ENCODE measurements at places on chromosomes 16 and 17.

DNA sequence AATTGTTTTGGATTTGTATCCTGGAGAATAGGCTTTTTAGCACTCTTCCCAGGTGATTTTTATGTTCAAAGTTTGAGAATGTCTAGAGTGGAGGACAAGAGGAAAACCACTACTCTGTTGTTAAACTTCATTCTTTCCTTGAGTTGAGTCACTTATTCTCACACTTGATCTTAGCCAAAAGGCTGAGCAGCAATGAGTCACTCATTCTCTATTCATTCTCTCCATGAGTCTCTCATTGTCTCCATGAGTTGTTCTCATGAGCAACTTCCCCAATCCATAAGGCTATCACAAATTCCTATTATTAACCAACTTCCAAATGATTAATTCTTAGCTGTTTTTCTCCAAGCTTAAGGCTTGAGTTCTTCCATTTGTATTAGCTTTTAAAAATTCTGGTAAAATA lies 1393.3 kb downstream of the CDH8 start:
- DNase-seq = no peak

DNA sequence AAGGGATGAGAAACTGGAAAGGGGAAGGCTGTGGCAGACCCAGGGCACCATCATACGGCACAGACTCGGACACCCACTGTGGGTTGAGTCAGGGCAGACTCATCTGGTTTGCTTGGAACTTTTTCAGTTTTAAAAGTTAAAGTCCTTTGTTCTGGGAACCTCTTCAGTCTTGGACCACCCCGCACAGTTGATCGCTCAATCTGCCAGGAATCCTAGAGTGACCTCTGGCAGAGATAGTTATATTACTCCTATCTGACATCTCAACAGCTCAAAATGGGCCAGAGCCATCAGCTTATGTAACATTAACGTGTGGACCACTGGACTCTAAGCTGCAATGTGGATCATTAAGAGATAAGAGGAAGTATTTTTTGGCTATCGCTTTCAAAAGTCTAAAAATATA lies 164.3 kb downstream of the ABCA8 start:
- DNase-seq = no peak

- no peak for DNase-seq
Observed at GRCh38 chr16:87338155-87338765, 21.1 kb upstream of the C16orf95 start.

GRCh38 chr17:59565171-59565958 lies at the start of gene DHX40:
DHX40 (plus strand) TSS chr17:59565610; CDS start chr17:59565672, 62 bp downstream.
- peak; percentile 96 for DNase-seq

DNA sequence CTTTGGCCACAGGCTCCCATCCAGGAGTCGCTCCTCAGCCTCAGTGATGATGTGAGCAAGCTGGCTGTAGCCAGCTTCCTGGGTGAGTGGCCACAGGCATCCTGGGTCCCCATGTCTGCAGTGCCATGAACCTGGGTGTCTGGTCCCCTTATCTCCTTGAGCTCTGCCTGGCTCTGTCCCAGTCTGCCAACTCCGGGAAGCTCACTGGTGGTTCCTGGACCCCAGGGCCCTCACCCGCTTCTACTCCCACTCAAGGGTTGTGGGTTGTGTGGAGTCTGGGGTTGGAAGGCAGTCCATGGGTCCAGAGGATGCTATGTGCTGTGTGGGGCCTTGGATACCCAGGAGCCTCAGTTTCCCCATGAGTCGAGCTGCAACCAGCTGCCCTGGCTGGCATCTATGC lies 11.7 kb upstream of the SMIM5 start:
- DNase-seq = no peak

DNA sequence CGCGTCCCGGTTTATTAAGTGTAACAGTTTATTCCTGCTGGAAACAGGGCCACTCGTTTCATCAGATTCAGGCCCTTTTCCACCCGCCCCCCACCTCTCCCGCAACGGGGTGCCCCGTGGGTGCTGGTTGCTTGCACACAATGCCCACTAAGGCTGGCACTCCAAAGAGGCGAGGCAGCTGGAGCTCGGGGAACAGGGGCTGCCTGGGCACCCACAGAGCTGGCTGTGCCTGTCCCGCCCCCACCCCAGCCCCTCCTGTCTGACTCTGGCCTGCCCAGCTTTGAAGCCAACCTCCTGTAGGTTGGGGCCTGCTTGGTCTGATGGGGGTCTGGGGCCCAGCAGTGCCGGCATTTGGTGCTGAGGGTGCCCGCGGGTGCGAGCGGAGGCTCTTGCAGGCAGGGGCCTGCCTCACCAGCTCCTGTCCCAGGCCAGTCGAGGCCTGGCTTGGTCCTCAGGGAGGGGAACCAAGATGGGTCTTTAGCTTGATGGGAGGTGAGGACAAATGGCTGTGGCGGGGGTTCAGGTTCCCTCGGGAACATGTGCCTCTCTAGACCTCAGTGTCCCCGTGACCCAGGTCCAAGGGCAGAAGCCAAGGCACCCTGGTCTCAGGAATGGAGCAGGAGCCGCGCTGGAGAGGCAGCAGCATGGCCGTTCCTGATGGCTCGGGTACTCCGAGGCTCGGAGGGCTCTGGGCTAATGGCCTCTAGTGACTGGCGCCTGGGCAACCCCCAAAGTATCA lies 20.1 kb downstream of the MYBBP1A start:
- DNase-seq = no peak

DNA sequence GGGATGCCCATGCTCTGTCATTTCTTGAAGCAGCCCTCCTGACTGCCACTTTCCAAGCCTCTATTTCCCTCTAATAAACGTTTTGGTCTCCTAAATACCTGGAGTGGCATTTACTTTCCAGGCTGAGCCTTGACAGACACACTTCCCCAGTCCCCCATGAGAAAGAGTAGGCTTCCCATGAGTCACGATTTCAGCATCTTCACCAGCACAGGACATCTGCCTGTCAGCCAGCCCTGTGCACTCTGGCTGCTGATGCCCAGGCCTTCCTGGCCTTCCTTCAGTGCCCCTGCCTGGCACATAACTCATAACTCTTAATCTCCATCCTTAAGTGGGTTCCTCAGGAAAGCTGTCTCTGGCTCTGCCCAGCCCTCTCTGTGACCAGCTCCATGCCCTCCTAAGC lies 30.8 kb upstream of the GAS7 start:
- DNase-seq = no peak
